Activated T-cell treated with anti-CD3 and anti-CD28 coated beads, Interleukin-2, amount 50 U/mL, for 24 hours (primary cell): ENCODE measurements at places on chromosomes 11 and 22.

GRCh38 chr22:22706253-22706915, 62.0 kb downstream of the GGTLC2 start:
- DNase-seq: no peak

DNA sequence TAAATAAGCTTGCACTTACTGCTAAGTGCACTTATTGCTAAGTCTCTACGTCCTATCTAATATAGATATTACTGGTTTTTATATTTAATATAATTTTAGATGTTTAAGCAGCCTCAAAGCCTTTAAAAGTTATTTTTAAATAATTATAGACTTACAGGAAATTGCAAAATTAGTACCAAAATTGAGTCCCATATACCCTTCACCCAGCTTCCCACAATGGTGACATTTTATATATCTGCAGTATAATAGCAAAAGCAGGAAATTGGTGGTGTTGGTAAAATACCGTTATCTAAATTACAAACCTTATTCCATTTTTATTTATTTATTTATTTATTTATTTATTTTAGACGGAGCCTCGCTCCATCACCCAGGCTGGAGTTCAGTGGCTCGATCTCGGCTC, 1.9 kb upstream of the AP1B1 start:
- DNase-seq: no peak

DNA sequence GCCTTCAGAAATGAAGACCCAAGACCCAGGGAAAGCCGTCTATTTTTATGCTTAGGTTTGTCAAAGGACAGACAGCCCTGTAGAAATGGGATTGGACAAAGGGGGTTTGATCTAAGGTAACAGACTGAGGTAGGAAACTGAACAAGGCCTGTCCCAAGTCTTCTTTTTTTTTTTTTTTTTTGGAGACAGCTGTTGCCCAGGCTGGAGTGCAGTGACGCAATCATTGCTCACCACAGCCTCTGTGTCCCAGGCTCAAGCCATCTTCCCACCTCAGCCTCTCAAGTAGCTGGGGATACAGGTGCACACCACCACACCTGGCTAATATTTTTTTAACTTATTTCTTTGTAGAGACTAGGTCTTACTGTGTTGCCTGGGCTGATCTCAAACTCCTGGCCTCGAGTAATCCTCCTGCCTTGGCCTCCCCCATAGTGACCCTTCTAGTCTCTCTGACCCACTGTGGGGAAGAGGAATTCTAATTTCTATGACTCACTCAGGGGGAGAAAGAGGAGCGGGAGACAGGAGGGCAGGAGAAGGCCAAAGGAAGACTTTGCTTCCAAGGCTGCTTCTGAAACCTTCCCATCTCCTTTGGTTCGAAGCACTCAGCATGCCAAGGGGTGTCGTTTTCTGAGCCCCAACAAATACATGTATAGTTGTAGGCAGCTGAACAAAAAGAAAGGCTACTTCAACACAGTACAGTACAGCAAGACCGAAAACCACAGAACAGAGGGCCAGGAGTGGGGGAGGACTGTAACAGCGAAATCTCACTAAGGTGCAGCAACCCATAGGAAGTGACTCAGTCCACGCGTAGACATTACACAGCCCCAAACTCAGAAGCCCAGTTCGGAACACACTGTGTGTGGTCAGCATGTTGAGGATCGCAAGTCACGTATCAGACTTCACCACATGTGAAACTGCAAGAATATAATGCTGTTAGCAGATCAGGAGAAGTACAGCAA, 872 bp downstream of the TMA7B start:
- DNase-seq: peak; percentile 72

DNA sequence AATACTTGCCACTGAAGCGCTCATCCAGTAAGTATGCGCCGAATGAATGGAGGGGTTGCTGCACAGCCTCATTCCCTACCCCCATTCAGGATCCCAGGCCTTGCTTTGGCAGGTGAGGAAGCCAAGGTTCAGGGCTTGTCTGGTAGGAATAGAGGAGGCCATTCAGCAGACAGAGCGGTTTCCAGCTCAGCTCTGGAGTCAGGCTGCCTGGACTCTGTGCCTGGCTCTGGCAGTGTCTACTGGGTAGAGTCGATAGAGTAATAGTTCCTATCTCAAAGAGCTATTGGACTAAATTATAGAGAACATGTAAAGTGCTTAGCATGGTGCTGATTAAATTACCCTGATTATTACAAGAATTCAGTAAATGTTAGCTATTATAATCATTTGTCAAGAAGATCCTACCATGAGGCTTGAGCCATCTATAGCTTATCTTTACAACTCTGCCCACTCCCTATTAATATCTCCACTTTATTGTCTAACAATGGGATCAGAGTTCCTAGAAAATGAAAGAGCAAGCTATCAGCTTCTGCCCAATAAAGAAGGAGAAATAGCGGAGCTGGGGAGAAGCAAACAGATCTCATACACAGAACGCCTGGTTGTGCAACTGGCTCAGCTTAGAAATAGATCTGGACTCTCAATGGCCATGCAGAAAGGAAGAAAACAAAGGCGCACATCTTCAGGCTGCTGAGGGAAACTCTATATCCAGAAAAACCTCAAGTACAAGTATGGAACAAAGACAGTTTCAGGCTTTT, 6.6 kb upstream of the SNX32 start:
- no peak for DNase-seq

DNA sequence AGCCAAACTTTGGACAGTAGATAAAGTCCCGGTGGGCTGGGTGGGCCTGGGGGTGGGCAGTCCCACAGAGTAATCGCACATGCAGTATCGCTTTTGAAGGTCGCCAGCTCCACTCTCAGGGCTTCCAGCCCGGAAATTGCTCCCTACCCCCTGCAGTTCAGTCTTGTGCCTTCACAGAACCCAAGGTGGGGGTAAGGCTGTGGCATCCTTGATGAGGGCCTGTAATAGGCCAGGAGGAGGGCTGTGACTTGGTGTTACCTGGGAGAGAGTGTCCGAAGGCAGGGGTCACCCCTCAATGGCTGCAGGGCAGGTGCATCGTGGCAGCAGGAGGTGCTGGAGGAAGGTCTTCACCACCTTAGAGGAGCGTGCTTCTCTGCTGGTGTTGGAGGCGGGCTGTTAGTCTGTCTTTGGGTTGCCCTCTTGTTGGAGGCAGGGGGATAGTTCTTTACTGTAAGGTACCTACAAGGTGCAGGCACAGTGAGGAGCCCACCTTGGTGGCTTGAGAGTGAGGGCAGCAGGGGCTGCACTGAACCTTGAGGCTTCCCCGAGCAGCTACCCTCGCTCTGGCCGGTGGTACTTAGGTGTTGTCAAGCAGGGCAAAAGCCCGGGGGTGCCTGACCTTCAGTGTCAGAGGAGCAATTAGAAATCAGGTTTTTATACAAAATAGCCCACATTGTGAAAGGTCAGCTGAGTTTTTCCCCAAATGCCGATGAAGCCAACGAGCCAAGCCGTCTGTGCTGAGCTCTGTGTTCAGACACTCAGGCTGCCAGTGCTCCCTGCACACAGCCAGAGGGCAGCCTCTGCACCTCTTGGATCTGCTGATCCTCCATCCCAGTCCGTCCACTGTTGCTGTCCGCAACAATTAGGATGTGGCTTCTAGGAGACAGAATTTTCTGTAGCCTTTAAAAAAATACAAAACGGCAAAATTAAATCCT, 21.9 kb downstream of the SAMM50 start:
- DNase-seq: no peak

DNA sequence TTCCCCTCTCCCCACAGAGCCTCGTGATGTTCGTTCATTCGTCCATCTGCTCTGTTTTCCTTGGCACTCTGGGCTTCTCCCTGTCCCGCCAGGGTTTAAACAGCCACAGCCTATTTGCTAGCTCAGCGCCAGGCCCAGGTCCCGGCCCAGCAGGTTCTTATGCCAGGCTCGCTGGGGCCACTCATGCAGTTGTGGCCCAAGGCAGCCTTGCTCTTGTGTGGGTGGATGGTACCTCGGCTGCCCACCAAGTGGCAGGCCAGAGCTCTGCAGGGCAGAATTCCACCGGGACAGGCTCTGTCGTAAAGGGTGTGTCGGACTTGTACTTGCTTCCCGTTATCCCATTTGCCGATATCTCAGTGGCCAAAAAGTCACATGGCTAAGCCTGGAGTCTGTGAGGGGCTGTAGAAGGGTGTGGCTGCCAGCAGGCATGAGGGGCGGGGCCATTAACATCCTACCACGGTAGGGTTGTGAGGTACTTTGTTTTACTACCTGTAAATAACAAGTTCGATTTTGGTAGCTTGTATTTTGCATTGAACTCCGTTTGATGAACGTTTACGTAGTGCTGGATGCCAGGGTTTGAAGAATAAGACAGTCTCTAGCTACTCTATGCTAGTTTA, 7.9 kb downstream of the FAM118A start:
- DNase-seq: no peak

DNA sequence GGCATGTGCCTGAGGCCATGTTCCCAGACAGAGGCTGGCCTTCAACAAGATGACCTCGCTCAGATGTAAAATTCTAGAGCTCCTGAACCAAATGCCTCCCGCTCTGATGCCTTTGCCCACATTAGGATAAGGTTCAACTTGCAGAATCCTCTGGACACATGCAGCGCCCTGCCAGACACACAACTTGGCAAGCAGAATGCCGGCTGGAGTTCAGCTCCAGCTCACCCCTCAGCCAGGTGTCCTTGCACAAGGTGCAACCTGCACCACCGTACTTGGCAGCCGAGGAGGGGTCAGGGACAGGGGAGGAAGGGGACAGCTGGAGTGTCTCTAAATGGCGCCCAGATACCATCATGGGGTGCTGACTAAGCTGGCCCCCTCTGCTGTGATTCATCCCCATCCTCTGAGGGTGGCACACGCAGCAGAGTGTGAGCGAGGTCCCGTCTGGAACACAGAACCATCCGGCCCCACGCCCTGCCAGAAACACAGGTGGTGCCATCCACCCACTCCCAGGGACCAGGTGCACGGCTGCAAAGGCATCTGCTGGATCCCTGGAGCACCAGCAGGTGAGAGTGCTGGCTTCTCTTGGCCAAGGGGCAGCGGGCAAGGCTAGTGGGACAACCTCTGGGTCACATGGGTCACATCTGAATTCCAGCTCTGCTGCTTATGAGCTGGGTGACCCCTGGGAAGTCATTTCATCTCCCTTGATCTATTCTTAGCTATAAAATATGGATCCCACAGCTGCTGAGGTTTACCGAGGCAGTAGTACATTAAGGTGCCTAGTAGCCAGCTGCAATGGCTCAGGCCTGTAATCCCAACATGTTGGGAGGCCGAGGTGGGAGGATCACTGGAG, 12.8 kb downstream of the ZMAT5 start:
- DNase-seq: no peak
